ENCODE measurements at places on chromosomes 11 and 22.
A peak's percentile ranks its signal among the peaks of the same experiment; 100 is the strongest.

DNA sequence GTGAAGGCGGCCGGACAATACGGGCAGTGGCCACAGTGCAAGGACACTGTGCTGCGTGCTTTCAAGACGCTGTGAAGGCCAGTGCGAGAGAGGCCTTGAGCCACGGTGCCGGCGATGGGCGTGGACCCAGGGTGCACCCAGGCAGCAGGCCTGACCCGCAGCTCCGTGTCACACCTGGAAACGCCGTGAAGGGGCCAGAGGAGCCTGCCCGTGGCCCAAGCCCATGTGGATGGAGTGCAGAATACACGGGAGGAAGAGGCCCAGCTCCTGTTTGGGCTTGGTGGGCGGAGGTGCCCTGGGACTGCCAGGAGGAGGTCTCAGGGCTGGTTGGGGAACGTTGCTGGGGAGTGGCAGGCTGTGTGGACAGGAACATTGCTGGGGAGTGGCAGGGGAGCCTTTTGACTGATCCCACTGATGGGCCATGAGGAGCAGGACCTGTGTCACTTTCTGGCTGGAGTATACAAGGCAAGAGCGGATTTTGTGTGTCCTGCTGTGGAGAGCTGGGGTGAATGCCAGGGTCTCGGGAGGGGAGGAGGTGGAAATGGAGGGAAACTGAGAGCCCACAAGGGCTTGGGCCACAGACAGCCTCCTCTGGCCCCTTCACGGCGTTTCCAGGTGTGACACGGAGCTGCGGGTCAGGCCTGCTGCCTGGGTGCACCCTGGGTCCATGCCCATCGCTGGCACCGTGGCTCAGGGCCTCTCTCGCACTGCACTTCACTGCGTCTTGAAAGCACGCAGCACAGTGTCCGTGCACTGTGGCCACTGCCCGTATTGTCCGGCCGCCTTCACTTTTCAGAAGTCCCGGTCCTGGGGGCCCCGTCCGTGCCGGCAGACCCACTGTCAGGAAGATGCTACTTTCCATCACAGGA is 925.4 kb downstream of the BRD1 start:
- no peak for DNase-seq

DNA sequence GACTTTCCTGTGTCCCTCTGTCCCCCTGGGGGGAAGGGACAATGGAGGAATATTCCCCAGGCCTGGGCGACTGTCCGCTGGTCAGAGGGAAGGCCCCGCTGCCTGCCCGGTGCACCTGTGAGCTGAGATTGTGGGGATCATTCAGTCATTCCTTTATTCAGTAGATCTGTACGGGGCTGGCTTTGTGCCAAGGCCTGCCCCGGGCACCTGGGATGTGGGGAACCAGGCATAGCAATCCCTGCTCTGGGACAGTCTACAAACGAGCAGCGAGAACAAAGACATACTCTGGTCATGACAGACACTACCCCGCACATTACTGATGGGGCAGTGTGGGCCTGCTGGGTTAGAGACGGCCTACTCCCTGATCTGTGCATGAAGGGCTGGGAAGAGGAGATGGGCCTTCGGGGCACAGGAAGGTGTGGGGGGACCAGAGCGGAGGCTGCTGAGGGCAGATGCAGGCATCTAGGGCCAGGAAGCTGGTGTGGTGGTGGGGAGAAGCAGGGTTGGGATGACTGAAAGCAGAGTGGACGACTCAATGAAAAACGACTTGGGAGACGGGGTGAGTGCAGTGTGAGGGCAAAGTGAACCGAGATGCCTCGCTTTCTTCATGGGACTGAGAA is 1.8 kb upstream of the MYO7A start:
- DNase-seq, result no peak

GRCh38 chr11:120546312-120547205 is 35.0 kb downstream of the GRIK4 start:
- peak; percentile 94 for DNase-seq

DNA sequence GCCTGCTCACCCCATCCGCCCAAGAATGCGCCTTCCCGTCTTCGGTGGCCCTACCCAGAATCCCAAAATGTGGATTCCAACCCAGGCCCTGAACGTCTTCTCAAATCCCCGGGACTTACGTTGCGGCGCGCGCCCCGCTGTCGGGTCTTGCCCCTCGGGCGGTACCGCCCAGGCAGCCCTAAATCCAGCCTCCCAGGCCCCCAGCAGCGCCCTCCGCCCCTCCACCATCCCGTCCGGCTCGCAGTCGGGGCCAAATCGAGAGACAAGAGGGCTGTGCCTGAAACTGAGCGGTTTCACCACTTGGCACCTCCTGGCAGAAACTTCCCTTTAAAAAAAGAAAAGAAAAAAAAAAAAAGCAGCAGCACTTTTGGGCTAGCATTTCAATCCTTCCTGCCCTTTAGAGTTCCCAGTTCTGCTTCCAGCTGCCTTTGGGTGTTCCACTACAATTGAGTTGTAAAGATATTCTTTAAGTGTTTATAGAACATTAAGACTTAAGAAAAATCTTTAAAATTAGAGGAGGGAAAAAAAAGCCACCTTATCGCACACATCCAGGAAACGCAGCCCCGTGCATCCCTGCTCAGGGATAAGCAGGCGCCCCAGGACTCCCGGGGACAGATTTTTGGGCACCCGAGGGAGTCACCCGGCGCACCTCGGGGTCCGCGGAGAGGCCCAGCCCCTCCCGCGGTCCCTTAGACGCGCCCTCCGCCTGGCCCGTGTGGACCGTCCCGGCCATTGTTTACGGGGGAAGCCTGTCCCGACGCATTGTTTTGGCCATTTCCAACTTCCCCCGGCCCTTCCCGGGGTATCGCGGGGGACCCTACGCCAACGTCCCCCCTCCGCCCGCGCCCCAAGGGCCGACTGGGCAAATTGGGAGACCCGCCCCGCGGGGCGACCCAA is 57.6 kb downstream of the KCNJ4 start:
- DNase-seq, result peak; percentile 70

- DNase-seq, result no peak
These were observed 480.5 kb downstream of the TMEM135 start for GRCh38 chr11:87518266-87518665.

DNA sequence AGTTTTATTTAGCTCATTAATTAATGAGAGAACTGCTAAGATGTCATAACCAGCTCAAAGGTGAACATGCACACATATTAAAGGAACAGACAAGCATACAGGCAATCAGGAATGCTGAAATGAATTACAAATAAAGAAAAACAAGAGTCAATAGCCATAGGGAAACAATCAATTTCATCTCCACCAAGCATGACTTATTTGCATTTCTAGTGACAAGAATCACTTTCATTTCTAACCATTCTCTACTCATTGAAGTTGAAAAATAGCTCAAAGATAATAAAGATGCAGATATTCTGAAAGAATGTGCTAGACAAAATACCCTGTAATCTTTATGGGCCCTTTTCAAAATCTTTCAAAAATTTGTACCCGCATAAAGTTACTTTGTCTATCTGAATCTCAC is 23.2 kb downstream of the ISX start:
- no peak for DNase-seq

DNA sequence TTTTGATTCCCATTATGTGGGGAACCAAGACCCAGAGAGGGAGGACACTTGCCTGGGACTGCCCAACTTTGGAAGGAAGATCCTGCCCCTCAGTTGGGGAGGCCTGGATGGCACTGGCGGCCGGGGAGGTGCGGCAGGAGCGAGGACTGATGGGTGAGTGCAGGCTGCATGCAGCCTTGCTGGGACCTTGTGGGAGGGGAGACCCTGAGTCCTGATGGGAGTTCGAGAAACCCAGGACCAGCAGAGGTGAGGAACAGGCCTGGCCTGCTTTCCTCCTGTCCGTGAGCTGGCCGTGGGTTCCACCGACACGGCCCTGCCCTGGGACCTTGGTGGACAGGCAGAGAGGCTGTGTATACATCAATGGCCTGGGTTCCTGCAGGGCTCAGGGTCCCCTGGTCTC is 19.3 kb upstream of the SMIM38 start:
- no peak for DNase-seq

- DNase-seq, result peak; percentile 65
These were observed 759 bp downstream of the CPT1A start for GRCh38 chr11:68840661-68841653.

GRCh38 chr11:91859666-91860065 is 365.0 kb upstream of the FAT3 start:
- DNase-seq, result peak; percentile 33

DNA sequence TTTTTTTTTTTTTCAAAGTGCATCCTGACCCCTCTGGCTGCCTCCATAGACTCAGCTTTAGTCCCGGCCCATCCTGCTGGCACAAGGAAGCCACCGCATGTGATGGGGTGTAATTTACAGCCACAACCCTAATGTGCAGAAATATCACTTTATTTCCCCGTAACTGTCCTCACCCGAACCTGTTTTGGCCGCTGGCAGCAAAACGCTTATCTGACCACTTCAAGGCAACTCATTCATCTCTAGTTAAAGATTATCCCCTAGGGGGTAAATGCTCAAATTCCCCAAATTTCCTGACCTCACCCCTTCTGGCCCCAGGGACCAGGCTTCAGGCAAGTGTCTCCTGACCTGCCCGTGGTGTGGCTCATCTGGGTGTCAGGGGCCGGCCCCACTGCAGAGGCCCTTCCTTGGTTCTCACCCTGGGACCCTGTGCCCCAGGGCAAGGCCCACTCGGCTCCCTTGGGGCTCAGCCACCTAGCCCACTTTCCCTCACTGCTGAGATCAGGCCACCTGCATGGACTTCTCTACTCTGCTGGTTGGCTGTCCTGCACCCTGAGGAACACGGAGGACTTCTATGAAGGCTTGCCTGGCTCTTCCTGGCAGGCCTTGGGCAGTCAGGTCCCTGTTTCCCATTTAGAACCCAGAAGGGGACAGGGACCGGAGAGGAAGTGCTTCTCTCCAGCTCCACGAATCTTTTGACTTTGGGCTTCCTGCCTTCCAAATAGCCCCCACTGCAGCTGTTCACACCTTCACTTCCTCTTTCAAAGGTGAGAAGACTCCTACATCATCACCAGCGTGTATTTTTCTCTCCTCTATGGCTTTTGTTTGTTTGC is 53.3 kb downstream of the WNT11 start:
- no peak for DNase-seq

DNA sequence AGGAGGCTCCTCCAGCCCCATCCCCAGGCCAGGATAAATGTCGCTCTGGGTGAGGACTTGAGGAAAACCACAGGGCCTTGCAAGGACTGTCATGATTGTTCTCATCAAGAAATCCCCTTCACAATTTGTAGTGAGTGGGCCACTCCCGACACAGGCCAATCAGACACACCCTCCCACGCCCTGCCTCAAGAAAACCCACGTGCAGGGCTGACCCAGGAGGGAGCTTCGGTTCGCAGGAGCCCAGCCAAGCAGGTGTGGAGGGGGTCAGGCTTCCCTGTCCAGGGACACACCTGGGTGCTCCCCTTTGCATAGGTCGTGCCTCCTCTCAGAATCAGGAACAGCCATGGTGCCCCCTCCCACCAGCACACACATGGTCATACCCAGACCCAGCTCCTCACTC is 43.2 kb downstream of the SHANK2 start:
- DNase-seq, result no peak

- DNase-seq, result no peak
These were observed 30.5 kb upstream of the CYP2D6 start for GRCh38 chr22:42160830-42161696.

DNA sequence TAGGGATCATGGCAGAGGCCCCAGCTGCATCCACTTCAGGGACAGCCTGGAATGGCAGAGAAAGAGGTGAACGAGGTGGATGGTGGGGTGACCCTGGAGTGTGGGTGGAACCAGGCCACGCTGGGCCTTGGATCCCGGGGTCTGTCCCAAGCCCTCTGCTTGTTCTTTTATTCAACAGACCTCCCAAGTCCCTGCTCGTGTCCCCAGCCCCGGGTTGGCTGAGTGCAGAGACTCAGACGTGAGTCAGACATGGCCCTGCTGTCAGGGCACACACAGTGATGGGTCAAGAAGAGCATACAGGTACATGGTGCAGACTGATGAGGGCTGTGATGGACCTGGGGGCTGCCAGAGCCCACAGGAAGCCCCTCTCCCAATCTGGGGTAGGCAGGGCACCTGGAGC is 6.6 kb downstream of the ARHGAP8 start:
- DNase-seq, result no peak

DNA sequence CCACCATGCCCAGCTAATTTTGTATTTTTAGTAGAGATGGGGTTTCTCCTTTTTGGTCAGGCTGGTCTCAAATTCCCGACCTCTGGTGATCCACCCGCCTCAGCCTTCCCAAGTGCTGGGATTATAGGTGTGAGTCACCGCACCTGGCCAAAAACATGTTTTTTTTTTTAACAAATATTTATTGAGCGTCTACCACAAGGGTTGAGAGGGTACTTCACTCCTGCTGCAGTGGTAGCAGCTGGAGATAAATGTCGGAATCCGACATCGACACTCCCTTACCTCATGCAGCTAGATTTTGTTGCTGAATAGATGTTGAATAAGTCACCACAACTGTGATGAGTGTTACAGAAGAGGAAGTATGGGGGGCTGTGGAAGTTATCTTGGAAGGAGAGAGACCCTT is 971 bp downstream of the DNAJB13 start:
- no peak for DNase-seq

DNA sequence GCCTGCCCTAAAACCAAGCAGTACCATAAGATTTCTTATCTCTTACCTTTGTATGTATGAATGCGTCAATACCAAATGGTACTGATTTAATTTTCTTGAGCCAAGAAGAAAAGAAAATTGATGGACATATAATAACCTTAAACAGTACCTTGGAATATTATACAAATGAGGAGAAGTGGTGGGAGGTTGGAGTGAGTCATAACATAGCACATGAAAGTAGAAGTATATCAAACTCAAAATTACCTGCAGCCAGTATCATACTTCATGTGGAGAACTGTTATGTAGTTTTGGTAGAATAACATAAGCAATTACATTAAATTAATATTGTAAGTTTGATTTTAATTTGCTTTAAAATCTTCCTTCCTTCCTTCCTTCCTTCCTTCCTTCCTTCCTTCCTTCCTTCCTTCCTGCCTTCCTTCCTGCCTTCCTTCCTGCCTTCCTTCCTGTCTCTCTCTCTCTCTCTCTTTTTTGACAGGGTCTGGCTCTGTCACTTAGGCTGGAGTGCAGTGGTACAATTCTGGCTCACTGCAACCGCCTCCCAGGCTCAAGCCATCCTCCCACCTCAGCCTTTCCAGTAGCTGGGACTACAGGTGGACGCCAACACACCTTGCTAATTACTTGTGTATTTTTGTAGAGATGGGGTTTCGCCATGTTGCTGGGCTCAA is 460.9 kb upstream of the CCDC90B start:
- no peak for DNase-seq

GRCh38 chr11:108733479-108734116 is 68.7 kb downstream of the DDX10 start:
- DNase-seq, result peak; percentile 80

DNA sequence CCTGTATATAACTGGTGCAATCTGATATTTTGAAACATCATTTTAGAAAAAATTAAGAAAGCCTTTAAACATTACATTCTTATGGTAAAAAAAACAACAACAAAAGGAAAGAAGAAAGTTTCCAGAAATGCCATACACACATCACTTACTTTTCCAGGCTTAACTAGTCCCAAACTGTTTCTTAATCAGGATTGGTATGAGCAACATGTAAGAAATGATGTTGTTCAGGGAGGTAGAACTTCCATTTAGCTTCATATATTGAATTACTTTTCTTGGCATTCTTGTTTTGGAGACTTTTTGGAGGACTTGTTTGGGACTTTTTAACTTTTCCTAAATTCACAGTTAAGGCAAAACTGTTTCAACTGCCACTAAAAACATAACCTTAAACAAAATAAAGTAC is 791.5 kb downstream of the METTL15 start:
- no peak for DNase-seq
